ENCODE measurements at places on chromosomes 12 and 14.
A peak's percentile ranks its signal among the peaks of the same experiment; 100 is the strongest.

- no peak for DNase-seq
These were observed 57.1 kb downstream of the PLBD1 start for GRCh38 chr12:14510574-14510973.

DNA sequence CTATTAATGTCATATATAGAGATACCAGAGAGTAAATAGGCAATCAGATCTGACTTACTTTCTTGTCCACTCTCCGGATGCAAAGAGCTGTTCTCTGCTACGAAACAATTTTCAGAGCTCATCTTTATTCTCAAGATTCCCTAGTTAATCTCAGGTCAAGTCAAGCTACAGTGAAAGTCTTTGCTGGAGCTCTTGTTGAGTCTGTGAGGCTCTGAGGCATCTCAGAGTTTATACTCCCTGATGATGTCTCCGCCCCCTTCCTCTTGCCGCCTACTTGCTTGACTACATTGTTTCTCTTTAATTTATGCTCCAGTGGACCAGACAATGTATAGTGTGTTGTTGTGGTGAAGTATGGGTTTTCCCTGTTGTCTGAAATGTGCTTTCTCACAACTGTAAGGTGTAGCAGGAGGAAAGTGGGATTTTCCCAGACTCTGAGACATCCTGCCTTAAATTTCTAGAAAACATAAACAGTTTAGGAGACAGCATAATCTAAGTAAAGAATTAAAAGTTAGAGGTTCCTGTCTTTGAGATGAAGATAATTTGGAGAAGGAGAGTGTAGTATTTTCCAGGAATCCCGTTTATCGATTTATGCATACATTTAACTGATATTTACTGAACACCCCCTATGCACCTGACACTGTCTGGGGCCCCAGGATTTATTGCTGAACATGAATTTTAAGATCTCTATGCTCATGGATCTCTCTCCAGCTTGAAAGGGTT is at the start of gene CD69:
TSS of gene CD69 (minus strand) at position 203 of the 720 bp plus-strand sequence. CDS start at position 122, 81 bp downstream.
- no peak for DNase-seq

- no peak for DNase-seq
These were observed 40.6 kb downstream of the SPRING1 start for GRCh38 chr12:116697305-116697704.

DNA sequence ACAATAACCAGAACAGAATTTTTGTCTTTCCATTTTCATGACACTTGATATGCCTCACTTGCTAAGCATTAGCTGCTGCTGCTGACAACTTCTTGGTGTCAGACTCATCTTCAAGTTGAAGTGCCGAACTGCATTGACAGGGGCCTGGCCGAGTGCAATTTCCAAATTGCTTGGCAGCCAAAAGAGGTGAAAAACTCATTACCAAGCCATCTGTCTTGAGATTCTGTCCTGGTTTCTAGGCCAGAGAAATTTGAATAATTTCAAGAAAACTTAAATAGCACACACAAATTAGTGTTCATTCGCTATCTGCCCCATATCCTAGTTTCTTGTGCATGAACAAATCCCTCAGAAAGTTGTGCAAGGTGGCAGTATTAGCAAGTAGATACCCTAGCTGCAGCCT is 165.3 kb upstream of the RASSF8 start:
- DNase-seq = no peak

DNA sequence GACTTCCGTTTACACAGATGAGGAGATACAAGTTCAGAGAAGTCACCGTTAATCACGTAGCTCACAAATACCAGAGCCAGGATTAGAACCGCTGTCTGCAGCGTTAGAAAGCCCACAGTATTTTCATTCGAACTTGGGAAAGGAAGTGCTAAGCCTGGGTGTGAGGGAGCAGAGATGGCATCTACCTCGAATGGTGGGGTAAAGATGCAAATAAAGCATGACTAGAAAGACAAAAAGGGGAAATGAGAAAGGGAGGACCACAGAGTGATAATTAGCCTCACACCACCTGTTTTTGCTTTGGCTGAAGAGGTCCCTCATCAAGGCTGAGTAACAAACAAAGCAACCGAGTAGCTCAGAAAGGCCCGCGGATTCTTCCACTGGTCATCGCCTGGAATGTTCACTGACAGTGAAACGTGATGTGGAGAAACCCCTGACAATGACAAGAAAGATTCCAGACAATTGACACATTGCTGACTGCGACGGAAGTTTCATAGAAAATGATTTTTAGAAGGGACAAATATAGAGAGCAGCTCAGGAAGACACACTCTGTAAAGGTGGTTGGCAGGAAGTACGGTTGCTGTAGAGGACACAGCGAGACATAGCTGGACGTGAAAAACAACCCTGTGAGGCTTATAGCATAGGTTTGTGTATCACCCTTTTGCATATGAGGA is 31.5 kb upstream of the BHLHE41 start:
- no peak for DNase-seq

GRCh38 chr12:32586390-32586789 is 92.7 kb upstream of the DNM1L start:
- no peak for DNase-seq

GRCh38 chr12:55728186-55728938 is 447 bp downstream of the CD63 start:
- no peak for DNase-seq

DNA sequence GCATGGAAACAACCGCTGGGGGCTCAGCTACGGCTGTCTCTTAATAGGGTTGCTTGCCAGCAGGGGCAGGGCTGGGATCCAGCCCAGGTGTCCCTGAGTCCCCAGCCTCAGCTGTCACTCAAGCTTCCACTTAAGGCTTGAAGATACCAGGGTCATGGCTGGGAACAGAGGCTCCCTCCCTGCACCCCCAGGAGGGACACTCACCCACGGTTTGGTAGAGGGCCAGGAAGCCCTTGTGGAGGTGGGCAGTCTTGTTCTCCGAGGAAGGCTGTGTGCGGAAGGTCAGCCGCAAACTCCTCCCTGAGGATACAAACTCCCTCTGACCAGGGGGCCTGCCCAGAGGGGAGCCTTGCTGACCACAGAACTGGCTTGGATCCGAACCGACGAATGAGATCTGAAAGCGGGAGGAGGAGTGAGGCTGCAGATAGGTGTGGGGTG is 7.3 kb downstream of the C1RL start:
- DNase-seq = no peak

- peak; percentile 35 for DNase-seq
These were observed 67.2 kb downstream of the PTPRR start for GRCh38 chr12:70853326-70853725.

DNA sequence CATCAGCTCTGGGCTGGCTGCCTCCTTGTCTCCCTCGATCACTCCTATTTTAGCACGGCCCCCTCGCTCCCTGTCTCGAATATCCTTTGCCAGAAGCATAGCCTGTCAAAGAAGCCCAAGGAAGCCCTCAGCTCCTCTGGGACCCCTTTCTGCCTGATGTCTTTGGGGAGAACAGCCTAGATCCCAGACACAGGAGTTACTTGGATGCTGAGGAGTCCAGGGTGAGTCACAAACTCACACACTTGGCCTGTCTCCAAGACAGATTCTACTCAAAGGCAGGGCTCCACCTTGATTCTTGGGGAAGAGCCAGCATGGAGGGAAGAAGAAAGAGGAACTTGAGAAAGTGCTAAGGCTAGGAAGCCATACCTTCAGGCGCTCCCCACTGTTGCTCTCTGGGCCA is 8.1 kb downstream of the AVIL start:
- no peak for DNase-seq

DNA sequence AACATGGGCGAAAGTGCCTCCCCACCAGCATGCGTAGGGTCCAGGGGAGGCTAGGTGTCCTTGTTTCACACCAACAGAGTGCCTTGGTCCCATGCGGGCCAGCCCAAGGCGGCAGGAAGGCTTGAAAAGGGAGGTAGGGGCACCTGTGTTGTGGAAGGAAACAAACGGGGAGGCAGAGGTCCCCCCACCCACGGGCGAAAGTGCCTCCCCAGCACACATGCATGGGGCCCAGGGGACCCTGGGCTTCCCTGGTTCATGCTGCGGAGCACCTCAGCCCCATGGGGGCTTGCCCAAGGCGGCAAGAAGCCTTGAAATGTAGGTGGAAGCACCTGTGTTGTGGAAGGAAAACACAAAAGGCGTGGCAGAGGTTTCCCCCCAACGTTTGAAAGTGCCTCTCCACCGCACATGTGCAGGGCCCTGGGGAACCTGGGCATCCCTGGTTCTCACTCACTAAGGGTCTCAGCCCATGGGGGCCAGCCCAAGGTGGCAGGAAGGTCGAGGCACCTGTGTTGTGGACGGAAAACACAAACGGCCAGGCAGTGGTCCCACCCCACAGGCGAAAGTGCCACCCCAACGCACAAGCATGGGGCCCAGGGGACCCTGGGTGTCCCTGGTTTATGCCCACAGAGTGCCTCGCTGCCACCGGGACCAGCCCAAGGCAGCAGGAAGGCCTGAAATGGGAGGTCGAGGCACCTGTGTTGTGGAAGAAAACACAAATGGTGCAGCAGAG is 374.7 kb downstream of the ALG10 start:
- no peak for DNase-seq

DNA sequence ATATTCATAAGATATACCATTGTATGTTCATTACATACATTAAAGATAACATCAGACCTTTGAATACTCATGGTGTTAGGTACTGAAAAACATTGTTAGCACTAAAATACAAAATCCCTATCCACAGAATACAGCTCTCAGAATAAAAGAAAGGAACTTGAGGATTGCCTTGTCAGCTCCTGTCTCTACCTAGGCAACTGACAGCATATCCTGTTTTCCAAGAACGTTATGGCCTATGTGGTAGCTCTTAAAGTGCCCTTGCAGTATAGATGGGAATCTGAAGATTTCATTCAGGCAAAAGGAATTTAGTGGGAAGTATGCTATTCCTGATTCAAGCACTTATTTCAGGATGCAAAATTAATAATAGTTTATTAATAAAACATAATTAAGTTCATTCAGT is 1.8 kb upstream of the PPP1R12A start:
- no peak for DNase-seq

DNA sequence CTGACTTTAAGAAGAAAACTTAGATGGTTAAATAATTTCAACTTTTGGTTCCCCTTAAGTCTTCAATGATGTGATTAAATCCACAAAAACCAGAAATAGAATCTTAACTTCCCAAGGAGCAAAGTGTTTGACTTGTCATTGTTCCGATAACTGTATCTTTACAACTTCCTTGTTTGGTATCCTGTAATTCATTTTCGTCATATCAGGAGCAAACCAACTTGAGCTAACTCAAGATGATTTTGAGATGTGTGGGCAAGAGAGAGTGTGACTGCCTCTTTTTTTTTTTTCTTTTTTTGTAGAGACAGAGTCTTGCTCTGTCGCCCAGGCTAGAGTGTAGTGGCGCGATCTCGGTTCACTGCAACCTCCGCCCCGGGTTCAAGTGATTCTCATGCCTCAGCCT is 25.3 kb downstream of the DRAM1 start:
- no peak for DNase-seq

DNA sequence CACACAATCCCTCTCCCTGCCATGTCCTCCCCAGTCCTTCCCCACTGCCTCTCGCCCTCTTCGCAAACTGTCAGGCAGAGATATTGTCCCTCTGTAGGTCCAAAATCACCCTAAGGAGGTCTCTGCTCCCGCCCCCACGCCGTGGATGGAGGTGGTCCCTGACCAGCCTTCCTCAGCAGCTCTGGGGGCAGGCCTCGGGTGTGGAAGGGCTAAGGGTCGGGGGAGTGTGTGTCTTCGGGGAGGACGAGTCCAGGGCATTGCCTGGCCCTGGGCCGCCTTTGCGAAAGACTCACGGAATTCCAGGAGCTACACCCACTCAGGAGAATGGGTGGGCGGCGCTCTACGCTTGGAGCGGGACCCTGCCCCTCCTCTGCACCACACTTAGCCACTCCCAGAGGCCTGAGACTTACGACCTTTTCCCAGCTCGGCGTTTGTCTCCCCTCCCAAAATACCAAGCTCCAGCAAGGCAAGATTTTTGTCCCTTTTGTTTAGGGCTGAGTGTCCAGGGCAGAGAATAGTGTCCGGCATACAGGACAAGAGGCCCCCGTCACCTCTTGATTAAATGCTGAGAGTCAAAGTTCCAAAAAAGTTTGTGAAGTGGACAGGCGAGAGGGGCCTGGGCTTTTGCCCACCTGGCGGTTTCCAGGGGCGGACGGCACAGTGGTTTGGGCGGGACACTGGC is 881 bp downstream of the PYGL start:
- DNase-seq = no peak

Measured in GM04504 (cell line).